Thymus (tissue), 14 donors: ENCODE measurements at places on chromosomes 5 and 9. TPM values are rescaled to one million over a fixed set of nuclear protein-coding genes. Genes with fewer than 3 reads are reported as not detected.
A peak's percentile ranks its signal among the peaks of the same experiment; 100 is the strongest.

DNA sequence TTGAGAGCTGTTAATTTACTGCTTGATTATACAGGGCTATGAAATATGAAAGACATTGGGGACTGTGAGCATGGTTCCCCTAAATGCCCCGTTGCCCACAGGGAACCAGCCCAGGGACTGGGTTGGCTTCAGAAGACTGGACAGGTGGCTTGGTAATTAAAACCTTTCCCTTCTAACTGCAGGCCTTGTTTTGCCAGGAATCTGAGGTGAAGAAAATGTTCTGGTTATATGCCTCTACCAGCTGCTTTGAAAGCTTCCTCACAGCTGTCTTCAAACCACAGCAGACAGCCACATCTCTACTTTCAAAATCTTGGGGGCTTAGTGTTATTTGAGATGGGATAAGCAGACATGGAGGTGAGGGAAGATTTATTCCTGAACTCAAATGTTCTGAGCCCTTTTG is 153.3 kb upstream of the SPRY4 start:
- H3K27ac ChIP-seq = no peak overlapping the region

DNA sequence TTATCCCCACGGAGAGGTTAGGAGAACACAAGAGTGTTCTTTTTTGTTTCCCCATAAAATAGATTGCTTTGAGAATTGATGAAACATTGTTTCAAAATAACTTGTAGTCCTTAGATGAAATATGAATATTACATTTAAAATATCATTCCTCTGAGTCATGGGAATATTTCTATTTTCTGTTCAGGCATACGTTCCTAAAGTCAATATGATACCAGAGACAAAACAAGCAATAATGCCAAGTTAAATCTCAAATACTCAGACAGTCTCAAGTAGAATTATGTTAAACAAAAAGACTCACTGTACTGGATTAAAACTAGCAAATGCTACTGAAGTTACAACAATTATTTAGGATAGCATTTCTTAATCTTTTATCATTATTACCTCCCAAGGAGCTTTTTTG is 111.7 kb upstream of the C6 start:
- no peaks in the 10 kb centered on the region for H3K36me3 ChIP-seq
- no peak for DNase-seq
- H3K4me1 ChIP-seq = no peaks in the 10 kb centered on the region

DNA sequence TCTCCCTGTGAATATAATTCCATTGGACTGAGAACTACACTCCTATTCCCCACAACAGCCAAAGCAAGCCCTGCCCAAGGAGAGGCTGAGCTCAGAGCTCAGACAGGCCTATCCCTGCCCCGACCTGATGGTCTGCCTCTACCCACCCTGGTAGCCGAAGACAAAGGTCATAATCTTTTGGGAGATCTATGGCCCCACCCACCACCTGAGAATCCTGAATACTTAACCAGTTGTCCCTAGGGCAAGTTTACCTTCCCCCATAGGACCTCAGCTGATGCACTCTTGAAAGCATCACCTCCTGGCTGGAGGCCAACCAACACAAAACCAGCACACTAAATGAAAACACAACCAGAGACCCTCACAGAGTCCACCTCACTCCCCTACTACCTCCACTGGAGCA is 167.5 kb downstream of the PRR16 start:
- no peaks in the 10 kb centered on the region for H3K4me1 ChIP-seq
- H3K36me3 ChIP-seq = no peaks in the 10 kb centered on the region
- DNase-seq = no peak
- no peaks in the 10 kb centered on the region for H3K27me3 ChIP-seq

DNA sequence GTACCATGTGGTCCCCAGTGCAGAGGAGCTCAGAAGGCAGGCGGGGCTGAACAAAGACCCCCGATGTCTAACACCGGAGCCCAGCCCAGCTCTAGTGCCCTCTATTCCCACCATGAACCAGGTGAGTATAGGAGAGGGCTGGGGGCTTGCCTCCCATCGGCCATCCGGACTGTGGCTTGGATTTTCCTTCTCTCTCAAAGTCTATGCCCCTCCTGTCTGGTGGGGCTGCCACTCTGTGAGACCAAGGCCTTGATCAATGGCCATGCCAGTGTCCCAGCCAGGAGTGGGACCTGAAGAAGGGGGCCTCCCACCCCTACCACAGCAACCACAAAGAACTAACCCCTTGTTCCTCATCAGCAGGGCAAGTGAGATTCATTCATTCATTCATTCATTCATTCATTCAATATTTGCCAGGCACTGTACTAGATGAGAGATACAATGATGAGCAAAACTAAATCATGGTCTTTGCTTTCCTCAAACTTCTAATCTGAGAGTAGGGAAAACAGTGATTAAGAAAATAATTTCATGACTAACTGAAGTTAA is 47.6 kb downstream of the ARHGEF37 start:
- H3K4me3 ChIP-seq = no peak overlapping the region
- H3K36me3 ChIP-seq = no peaks in the 10 kb centered on the region
- no peaks in the 10 kb centered on the region for H3K4me1 ChIP-seq

GRCh38 chr5:171494452-171495121 is 75.1 kb downstream of the FGF18 start:
- no peak overlapping the region for H3K4me3 ChIP-seq
- no peaks in the 10 kb centered on the region for H3K36me3 ChIP-seq
- H3K27ac ChIP-seq = no peak overlapping the region
- DNase-seq = no peak

GRCh38 chr5:112316006-112316405 is 103.1 kb downstream of the EPB41L4A start:
- no peaks in the 10 kb centered on the region for H3K27me3 ChIP-seq
- H3K4me3 ChIP-seq = no peak overlapping the region
- no peaks in the 10 kb centered on the region for H3K36me3 ChIP-seq
- DNase-seq = no peak
- H3K4me1 ChIP-seq = no peaks in the 10 kb centered on the region

GRCh38 chr5:87589587-87589986 is 176.9 kb upstream of the CCNH start:
- no peak for DNase-seq
- H3K4me3 ChIP-seq = no peak overlapping the region
- no peaks in the 10 kb centered on the region for H3K27me3 ChIP-seq
- H3K36me3 ChIP-seq = no peaks in the 10 kb centered on the region
- no peak overlapping the region for H3K27ac ChIP-seq

DNA sequence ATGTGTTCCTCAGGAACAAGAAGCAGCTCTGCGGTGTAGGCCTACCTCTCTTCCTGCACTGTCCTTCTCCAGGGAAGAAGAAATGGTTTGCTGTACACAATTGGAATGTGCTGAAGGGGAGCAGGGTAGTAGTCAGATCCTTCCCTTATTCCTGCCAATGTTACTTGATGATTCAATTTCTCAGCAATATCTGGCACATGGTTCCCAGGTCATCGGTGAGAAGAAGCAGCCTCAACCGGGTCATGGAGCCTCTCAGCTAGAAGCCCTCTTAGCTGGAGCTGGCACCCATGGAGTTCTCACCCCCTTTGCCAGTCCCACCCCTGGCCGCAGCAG is 36.9 kb downstream of the ACTBL2 start:
- no peaks in the 10 kb centered on the region for H3K36me3 ChIP-seq
- no peak overlapping the region for H3K27ac ChIP-seq
- peaks cover 31% of the 10 kb centered on the region for H3K4me1 ChIP-seq
- DNase-seq = no peak

GRCh38 chr5:149940077-149940574 is 4.5 kb downstream of the PDE6A start:
- no peaks in the 10 kb centered on the region for H3K36me3 ChIP-seq
- H3K4me1 ChIP-seq = no peaks in the 10 kb centered on the region
- no peak overlapping the region for H3K4me3 ChIP-seq
- no peak for DNase-seq

DNA sequence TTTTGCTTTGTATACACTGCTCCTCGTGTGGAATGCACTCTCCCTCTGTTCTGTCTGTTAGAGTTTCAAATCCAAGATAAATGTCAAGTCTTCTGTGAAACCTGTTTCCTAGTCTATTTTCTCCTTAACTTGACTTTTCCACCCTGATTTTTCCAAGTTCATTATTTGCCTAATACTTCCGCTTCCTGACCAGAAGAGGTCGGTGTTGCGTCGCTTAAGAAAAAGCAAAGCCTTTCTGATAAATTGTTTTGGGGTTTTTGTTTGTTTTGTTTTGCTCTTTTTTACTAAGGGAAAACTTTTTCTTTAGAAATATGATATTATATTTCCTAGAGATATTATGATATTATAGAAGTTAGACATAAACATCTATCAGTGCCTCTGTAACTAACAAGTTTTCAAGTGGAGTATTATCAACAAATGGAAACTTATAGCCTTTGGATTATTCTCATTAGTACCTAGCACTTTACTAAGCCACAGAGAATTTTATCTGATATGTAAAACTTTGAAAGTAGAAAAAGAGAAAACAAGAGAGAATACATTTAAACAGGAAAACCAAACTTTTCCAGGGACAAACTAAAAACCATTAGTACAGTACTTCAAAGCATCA is 55.8 kb downstream of the PHAX start:
- H3K4me1 ChIP-seq = no peaks in the 10 kb centered on the region
- peak; percentile 25 for DNase-seq
- no peaks in the 10 kb centered on the region for H3K36me3 ChIP-seq
- no peaks in the 10 kb centered on the region for H3K27me3 ChIP-seq
- H3K27ac ChIP-seq = no peak overlapping the region

DNA sequence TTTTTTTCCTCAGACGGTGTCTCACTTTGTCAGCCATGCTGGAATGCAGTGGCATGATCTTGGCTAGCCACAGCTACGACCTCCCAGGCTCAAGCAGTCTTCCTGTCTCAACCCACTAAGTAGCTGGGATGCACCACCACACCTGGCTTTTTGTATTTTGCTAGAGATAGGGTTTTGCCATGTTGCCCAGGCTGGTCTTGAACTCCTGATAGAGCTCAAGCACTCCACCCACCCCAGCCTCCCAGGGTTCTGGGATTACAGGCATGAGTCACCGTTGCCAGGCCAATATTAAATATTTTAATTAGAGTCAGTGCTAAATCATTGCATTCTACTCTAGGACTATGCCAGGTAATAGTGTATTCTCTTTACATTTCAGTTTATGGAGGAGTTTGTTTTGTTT is 41.5 kb downstream of the UBE2R2 start:
- H3K4me3 ChIP-seq = no peak overlapping the region
- H3K27me3 ChIP-seq = no peaks in the 10 kb centered on the region
- H3K36me3 ChIP-seq = peaks cover 6% of the 10 kb centered on the region
- H3K4me1 ChIP-seq = no peaks in the 10 kb centered on the region
- no peak for DNase-seq

DNA sequence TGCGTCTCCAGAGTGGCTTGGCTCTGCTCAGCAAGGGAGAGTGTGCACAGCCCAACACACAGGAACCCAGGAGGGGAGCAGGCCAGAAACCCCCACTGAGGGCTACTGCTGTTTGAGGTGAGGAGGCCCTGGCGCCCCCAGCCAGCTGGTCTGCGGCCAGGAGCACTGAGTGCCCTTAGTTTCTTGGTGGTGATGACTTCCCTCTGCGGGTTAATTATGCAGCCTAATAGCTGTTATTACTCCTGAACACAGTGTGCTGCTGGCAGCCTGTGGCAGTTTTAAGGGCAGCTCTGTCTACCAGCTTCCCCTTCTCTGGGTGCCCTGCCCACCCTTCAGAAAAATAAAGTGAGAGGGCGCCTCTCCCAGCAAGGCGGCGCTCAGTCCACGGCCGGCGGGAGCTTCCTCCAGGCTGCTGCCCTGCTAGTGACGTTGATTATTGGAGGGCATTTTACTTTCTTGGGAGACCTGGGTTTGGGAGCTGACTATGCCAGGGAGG is 19.2 kb downstream of the GADD45G start:
- H3K27me3 ChIP-seq = no peaks in the 10 kb centered on the region
- no peak overlapping the region for H3K27ac ChIP-seq
- no peaks in the 10 kb centered on the region for H3K36me3 ChIP-seq

- H3K4me1 ChIP-seq = no peaks in the 10 kb centered on the region
- peaks cover 23% of the 10 kb centered on the region for H3K27me3 ChIP-seq
- H3K4me3 ChIP-seq = no peak overlapping the region
- H3K36me3 ChIP-seq = no peaks in the 10 kb centered on the region
- H3K27ac ChIP-seq = no peak overlapping the region
- no peak for DNase-seq
These were observed 2.1 kb upstream of the OSMR start for GRCh38 chr5:38843665-38844064.

DNA sequence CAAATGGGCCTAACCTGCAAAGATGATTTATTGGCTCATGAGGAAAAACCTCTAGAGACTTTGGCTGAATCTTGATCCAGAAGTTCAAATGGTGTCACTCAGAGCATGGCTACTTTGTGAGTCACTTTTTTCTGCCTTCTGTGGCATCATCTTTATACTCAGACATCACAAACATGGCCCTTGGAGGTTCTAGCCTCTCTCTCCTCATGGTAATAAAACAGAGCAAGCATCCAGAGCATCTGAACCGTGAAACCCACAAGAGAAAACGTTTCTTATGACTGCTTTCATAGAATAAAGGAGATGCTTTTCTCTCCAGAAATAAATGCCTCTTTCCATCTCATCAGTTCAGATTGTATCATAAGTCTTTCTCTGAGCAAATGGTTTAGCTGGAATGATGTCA is 780.3 kb downstream of the KCTD16 start:
- no peak overlapping the region for H3K4me3 ChIP-seq
- H3K36me3 ChIP-seq = no peaks in the 10 kb centered on the region
- no peaks in the 10 kb centered on the region for H3K4me1 ChIP-seq
- H3K27me3 ChIP-seq = no peaks in the 10 kb centered on the region

- no peaks in the 10 kb centered on the region for H3K4me1 ChIP-seq
- no peaks in the 10 kb centered on the region for H3K27me3 ChIP-seq
- no peak overlapping the region for H3K4me3 ChIP-seq
- H3K27ac ChIP-seq = no peak overlapping the region
- no peaks in the 10 kb centered on the region for H3K36me3 ChIP-seq
These were observed 199.5 kb upstream of the PUM3 start for GRCh38 chr9:3043369-3043768.

DNA sequence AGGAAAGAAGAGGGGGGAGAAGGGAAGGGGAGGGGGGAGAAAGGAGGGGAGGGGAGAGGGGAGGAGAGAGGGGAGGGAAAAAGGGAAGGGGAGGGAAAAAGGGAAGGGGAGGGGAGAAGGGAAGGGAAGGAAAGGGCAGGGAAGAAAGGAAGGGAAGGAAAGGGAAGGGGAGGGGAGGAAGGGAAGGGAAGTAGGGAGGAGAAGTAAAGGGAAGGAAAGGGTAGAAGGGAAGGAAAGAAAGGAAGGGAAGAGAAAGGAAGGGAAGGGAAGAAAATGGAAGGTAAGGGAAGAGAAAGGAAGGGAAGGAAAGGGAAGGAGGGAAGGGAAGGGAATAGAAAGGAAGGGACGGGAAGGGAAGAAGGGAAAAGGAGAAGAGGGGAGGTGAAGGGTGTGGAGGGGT is 248.2 kb downstream of the EBF1 start:
- H3K4me1 ChIP-seq = no peaks in the 10 kb centered on the region
- H3K27ac ChIP-seq = no peak overlapping the region
- no peaks in the 10 kb centered on the region for H3K27me3 ChIP-seq
- no peak for DNase-seq

The PITX1 gene
- total RNA-seq = 0.05 TPM

The SLC27A6 gene
- total RNA-seq = 4.7 TPM

The SLC45A2 gene
- total RNA-seq = not detected

The MEGF10 gene
- total RNA-seq = 1.1 TPM

The LVRN gene
- 0.14 TPM for total RNA-seq

The KIF4B gene
- total RNA-seq = 0.05 TPM
